ENCODE measurements at places on chromosomes 7 and 10.

DNA sequence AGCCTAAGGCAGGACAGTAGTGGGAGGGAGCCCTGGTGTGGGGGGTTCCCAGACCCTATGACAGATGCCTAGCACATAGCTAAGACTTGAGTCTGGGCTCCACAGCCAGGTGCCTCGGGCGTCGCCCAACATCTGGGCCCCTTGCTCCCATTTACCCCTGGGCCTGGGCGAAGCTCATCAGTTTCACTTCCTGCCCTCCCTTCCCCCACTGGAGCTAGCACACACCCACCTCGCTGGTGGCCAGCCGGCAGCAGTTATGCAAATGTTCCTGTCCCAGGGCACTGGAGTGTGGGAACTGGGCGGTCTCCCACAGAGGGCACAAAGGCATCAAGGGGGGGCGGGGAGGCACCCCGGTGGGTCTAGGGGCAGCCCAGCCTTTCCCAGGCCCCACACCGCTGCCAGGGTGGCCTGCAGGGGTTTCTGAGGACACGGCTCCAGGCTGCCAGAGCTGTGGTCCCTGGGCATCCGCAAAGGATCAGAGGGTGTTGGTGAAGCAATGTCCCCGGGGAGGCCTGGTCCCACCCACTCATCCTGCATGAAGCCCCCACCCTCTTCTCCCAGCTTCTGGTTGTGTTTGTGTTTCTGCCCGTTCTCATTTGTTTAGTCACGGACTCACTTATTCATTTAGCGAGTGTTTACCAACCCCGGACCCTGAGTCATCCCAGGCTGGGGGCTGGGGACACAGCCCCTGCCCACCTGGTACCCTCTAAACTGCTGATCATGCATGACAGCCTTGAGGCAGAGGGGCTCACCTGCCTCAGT lies 20.4 kb downstream of the SH2B2 start:
- DNase-seq, result no peak

DNA sequence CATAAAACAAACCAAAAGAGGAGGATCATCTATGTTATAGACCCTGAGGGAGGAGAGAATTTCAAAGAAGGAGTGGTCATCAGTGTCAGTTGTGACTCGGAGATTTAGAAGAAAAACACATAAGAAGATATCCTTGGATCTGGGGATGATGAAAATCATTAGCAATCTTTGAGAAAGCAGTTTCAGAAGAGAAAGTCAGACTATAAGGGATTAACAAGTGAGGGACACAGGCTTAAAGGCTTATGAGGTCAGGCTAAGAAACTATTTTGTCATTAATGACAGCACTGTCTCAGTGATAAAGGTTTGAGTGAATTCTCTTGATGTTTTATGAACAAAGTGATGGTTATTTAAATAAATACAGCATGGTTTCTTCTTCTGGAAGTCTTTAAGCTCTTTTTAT lies 6.1 kb upstream of the GPR85 start:
- no peak for DNase-seq

- no peak for DNase-seq
Measured at GRCh38 chr10:71742301-71743088, 22.9 kb upstream of the C10orf105 start.

GRCh38 chr10:76329891-76330575 lies 898.6 kb downstream of the LRMDA start:
- DNase-seq, result no peak

- DNase-seq, result no peak
Measured at GRCh38 chr7:27953361-27953760, 213.4 kb downstream of the TAX1BP1 start.

GRCh38 chr7:37495574-37496184 lies 47.0 kb upstream of the ELMO1 start:
- DNase-seq, result no peak

DNA sequence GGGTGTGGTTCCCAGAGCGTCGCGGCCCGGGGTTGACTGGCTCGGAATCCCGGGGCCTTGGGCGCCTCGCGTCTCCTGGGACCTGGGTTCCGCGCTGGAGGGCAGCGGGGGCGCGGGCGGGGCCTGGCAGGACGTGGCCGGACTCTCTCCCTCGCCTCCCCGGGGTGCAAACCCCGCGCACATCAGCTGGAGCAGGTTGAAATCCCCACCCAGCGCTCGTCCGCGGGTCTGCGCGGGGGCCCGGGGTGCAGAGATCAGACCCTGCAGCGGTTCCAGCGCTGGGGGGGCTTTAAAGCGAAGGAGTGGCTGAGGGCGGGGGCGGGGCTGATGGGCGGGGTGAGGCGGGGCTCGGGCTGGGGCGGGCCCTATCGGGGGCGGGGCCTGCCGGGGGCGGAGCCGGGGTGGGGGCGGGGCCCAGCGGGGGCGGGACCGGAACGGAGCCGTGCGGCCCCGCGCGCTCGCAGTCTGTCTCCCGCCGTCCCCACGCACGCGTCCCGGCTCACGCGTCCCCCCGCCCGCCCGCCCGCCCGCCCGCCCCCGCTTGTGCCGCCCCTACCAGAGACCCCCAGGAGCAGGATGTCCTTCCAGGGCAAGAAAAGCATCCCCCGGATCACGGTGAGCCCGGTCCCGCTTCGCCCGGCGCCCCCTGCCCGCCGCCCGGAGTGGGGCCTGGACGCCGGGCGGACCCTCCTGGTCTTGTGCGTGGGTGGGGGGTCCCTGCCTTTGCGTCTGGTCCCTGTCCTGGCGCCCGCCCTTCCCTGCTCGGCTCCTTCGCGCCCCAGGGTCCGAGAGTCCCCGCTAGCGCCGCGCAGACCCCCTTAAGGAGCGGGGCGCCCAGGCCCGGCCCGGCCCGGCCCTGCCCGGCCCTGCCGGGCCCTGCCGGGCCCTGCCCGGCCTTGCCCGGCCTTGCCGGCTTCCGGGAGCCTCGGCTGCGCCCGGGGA lies at the start of gene DPYSL4:
TSS of gene DPYSL4 (plus strand) at position 461 of the 942 bp plus-strand sequence. CDS start at position 577, 116 bp downstream.
- DNase-seq, result no peak

- DNase-seq, result no peak
Measured at GRCh38 chr10:48458662-48459048, 146.2 kb downstream of the ARHGAP22 start.

GRCh38 chr10:100748231-100749058 lies 3.1 kb downstream of the PAX2 start:
- DNase-seq, result no peak

- no peak for DNase-seq
Measured at GRCh38 chr10:106898446-106898845, 266.1 kb downstream of the SORCS1 start.

DNA sequence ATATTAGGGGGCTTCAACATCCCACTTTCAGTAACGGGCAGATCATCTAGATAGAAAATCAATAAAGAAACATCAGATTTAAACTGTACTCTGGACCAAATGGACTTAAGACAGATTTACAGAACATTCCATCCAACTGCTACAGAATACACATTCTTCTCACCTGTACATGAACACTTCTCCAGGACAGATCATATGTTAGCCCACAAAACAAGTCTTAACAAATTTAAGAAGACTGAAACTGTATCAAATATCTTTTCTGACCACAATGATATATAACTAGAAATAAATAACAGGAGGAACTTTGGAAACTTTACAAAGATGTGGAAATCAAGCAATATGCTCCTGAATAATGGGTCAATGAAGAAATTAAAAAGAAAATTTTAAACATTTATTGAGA lies 86.7 kb downstream of the MICU1 start:
- no peak for DNase-seq

DNA sequence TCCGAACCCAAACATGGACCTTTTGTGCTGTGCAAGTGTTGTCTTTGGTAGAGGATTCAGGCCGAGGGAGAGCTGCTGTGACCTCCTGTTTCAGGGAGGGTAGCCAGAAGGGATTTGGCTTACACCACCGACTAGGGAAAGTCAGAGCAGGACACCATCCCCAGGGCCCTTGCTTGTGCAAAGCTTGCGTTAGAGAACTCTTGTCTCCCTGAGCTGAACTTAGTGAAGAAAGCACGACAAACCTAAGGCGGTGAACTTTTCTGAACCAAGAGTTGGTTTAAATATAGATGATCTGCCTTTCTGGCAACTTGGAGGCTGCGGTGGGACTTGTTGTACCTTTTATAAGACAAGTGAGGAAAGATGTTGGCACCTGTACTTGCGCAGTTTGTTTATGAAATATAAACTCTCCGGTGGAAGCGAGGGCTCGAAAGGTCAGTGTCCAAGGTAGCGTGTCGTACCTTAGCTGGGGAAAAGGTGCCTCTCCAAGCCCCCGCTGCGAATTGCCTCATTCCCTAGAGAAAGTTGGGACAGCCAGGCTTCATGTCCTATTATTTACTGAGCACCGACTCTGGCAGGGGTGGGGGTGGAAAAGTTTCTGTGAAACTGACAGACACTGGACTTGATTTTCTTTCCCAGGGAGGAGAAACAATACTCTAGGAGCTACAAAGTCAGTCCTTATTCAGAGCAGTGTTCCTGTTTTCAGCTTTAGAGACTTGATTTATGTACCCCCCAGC lies 31.6 kb downstream of the WBP1L start:
- no peak for DNase-seq

GRCh38 chr7:156611014-156612010 lies 29.3 kb upstream of the RNF32 start:
- no peak for DNase-seq

GRCh38 chr7:34735526-34735925 lies 77.5 kb downstream of the NPSR1 start:
- DNase-seq, result no peak

DNA sequence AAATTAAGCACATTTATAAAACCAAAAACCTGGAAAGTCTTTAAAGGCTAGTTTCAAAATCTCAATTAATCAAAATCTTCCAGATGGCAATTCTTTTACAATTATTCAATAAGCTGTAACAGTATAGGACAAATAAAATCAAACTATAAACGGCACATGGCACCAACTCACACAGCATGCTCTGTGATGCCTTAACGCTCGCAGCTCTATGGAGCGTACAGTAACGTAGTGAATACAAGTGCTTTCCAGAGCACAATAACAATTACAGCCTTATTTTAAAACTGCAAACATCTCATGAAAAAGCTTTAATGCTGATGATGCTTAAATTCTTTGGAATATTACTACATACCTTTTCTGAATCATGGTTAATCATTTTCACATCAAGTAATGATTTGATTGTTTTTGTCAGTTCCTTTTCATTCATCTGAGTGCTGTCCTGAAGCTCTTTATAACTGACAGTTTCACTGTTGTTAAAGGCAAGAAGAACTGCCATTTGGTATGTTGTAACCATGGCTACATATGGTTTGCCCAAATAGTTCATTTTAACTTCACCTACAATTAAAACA lies 74.2 kb downstream of the CUL2 start:
- no peak for DNase-seq

DNA sequence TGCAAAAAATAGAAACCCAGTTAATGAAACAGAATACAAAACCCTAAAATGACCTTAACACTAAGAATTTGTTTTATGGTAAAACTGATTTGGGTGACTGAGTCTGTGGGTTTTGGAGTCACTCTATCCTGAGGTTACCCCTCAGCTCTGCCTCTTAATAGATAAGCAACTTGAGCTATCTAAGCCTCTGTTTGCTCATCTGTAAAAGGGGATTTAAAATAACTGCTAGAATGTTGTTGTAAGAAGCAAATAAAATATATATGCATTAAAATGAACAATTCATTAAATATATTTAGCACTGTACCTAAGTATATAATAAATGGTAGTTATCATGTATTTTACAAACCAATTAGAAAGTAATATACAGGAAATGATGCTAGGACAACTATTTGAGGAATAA lies 115.4 kb downstream of the CABCOCO1 start:
- no peak for DNase-seq

GRCh38 chr10:104054430-104054829 lies 31.2 kb downstream of the COL17A1 start:
- DNase-seq, result no peak
